ENCODE measurements at places on chromosomes 4 and X.

- DNase-seq = no peak
These were observed 155.1 kb upstream of the PPARGC1A start for GRCh38 chr4:24044610-24045589.

GRCh38 chr4:82123934-82124333, 249.9 kb downstream of the HNRNPD start:
- DNase-seq = peak; percentile 31

DNA sequence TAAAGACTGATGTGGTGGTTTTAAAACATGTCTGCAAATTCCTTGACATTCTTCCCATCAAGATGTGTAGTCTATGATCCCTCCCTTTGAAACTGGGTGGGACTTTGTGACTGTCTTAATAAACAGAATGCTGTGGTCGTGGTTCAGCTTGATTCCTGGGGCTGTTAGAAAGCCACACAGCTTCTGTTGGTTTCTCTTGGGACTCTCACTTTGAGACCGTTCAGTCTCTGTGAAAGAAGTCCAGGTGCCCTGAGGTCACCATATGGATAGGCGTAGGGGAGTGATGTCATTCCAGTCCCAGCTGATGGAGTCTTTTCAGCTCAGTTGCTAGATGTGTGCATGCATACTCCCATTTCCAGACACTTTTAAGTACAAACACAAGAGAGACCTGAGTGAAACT, 216.6 kb downstream of the KDR start:
- DNase-seq = no peak

- DNase-seq = no peak
These were observed 973 bp downstream of the ADAMTS3 start for GRCh38 chr4:72567821-72568675.

DNA sequence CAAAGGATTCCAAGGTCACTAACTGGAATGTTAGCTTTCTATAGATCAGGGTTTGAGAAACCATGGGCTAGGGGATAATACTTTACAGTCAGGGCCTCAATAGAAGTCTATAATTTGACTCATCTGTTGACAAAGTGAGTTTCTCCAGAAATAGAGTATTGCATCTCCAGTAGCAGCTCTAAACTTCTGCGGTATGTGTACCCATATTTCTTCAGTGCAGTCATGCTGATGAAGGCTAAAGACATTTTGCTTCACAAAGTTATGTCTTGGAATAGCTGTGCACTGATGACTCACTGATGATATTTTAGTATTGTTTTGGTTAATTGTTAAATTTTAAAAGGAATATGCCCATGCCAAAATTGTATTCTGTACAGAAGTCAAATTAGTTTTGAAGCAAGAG, 464.9 kb upstream of the AMOT start:
- DNase-seq = no peak

DNA sequence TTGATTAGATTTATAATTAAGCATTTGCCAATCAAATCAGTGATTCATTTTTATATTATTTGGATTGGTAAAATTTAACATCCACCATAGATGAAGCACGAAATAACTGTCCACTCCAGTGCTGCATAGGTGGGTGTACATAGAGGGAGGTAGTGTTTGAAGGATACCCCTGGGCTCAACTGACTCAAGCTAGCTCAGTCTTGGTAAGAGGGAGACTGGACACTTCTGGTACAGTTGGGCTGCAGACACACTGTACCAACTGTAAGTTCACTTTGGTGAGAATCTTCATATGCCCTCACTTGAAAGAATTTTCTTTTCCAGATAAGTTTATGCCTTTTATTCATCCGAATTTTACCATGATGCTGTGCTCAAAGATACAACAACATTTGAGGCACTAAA, 48.6 kb upstream of the UGT2B15 start:
- no peak for DNase-seq

- DNase-seq = no peak
These were observed 25.1 kb downstream of the PIR start for GRCh38 chrX:15468036-15468435.

- no peak for DNase-seq
These were observed 101.6 kb upstream of the OTUD4 start for GRCh38 chr4:145281951-145282350.

GRCh38 chrX:327660-328126, 9.1 kb upstream of the GTPBP6 start:
- DNase-seq = no peak

DNA sequence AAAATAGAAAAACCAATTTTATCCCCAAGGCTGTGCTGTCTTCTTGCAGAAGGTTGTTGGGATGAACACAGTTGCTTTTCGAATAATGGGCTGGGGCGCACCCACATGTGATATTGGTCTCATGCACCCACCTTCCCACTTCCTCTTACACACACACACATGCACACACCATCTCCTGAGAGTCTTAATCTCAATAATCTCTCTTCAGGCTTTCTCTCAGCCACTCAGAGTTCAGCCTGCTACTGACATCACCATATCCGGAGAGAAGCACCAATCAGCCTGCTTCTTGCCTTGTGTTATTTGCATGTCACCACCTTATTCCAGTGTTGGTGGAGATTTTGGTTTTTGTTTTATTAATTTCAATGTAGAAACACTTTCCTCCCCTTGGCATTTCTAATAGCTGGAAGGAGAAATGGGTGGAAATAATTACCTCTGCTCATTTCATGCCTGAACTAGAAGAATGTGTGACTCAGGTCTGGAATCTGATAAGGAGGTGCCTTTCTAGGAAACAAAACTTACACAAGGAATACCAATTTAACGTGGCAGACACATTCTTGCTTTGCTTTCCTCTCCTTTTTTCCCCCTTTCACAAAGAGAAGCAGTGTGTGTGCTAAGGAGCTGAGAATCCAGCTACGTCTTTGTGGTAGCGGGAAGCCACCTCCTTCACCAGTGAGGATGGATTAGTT, 400.2 kb downstream of the MID1IP1 start:
- DNase-seq = peak; percentile 4

- no peak for DNase-seq
These were observed 63.0 kb upstream of the RBPJ start for GRCh38 chr4:26257850-26258249.

- no peak for DNase-seq
These were observed 3.2 kb upstream of the POU3F4 start for GRCh38 chrX:83504721-83505479.

All from CD4-positive, alpha-beta T cell treated with Interleukin-12 subunit alpha and Interleukin-12 subunit beta, for 1 hour (primary cell).